ENCODE measurements at places on chromosomes 7 and 10. TPM values are rescaled to one million over a fixed set of nuclear protein-coding genes. Genes with fewer than 3 reads are reported as not detected.

GRCh38 chr10:81179324-81179723, 641.6 kb downstream of the SH2D4B start:
- no peak for DNase-seq

The BTBD16 gene
- 0.42 TPM for total RNA-seq

GRCh38 chr7:105497016-105497415, 25.1 kb downstream of the PUS7 start:
- no peak for DNase-seq

The PIP gene
- total RNA-seq, result not detected

DNA sequence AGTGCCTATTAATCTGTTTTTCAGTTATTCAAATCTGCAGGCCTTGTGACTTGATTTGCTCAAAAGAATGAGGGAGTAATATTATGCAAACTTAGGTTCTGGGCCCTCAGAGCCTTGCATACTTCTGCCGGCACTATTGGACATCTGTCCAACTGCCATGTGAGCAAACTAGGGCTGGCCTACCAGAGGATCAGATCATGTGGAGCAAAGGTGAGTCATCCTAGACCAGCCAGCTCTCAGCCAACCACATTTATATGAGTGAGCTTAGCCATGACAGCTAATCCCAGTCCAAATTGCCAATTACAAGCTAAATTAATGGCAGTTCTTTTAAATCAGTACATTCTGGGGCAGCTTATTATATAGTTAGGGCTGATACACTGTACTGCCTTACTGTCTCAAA, 69.6 kb downstream of the SDHAF3 start:
- no peak for DNase-seq

The GPR141 gene
- not detected for total RNA-seq

The RET gene
- 16.0 TPM for total RNA-seq

The OR2A1 gene
- not detected for total RNA-seq

DNA sequence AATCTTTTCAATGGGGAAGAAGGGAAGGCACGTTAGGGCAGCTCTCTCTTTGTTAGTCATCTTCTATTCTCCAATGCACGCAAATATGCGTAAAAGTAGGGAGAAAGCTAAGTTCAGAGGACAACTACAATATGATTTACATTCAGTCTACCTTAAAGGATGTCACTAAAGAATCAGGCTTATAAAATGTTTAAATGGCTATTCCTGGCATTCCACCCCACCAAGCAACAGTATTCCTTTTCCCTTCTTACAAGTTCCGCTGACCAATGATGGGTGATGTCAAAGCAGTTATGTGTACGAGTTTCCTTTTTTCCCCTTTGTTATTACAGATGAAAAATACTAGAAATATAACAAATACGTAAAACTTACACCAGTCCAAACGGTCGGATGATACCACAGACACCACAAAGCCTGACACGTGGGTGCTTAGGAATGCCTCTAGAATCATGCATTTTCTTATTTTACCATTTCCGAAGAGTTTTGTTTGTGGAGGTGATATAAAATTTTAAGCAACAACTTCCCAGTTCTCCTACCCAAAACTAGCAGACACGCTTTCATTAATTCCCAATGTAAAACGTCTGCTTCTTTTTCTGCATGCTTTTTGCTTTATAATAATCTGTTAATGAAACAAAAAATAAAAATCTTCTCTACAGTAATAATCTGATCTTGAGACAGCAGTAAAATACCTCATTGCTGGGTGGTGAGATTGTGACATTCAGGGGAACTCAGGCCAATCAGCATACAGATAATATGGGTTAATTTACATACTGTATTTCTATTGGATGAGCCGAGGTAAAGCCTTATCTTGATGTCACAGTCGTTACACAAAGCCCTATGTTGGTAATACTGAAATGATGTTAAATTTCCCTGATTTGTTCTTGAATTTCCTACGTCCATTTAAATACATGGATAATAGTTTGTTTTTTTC, 708 bp upstream of the GPR85 start:
- peak; percentile 60 for DNase-seq

The PON3 gene
- not detected for total RNA-seq

Measured in H7 (cell line).